Common myeloid progenitor, CD34-positive (primary cell): ENCODE measurements at places on chromosomes 5 and 9.

DNA sequence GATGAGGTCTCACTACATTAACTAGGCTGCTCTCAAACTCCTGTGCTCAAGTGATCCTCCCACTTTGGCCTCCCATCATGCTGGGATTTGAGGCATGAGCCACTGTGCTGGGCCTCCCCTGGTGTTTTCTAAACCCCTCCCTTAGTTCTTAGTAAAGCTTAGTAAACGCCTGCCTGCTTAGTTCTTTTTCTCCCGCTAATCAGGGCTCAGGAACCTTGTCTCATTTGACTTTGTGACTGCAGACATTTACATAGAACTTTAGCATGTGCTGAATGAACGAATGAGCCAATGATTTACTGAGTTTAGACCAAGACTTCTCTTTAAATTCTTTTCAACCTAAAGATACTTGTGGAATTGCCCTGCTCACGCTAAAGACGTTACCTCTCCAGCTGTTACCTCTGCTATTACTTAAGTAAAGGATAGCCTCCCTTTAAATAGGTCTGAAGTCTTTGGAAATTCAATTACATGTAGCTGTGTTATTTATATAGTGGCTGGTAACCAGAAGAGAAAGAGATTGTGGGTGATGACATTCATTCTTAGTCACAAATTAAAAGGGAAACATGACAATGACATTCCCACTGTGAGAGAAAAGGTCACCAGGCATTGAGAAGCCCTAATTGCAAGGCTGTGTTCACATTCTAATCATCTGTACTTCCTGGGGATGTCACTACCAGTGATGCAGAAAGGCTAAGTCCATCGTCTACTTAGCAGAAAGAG is 18.6 kb upstream of the SUSD1 start:
- H3K4me1 ChIP-seq: no peaks in the 10 kb centered on the region
- H3K36me3 ChIP-seq: no peaks in the 10 kb centered on the region
- no peaks in the 10 kb centered on the region for H3K27me3 ChIP-seq
- DNase-seq: no peak

- no peak for DNase-seq
- no peak overlapping the region for H3K27ac ChIP-seq
- H3K4me1 ChIP-seq: no peaks in the 10 kb centered on the region
- H3K27me3 ChIP-seq: no peaks in the 10 kb centered on the region
- H3K36me3 ChIP-seq: no peaks in the 10 kb centered on the region
- no peak overlapping the region for H3K4me3 ChIP-seq
Measured at GRCh38 chr9:133968966-133969617, 23.0 kb downstream of the VAV2 start.

DNA sequence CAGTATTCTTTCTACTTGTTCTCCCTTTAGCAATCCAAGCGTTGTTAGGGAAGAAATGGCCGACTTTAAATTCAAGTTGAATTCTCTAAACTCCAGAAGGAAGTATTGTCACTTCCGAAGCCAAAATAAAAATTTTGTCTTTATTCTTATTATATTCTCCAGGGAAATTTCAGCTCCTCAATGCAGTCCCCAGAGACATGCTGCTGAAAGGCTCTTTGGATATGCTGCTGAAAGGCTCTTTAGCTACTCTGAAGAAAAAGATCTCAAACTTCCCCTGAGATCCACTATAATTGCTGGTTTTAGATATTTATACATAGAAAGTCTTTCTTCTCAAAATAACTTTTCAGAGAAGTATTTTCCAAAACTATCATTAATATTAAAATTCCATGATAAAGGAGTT is 92.3 kb upstream of the PARP8 start:
- no peak overlapping the region for H3K4me3 ChIP-seq
- no peak overlapping the region for H3K27ac ChIP-seq
- H3K4me1 ChIP-seq: no peaks in the 10 kb centered on the region
- no peak for DNase-seq
- no peaks in the 10 kb centered on the region for H3K36me3 ChIP-seq
- H3K27me3 ChIP-seq: no peaks in the 10 kb centered on the region

GRCh38 chr5:126482591-126482990 is 59.4 kb downstream of the GRAMD2B start:
- no peaks in the 10 kb centered on the region for H3K4me1 ChIP-seq
- H3K27ac ChIP-seq: no peak overlapping the region
- H3K36me3 ChIP-seq: peaks cover 4% of the 10 kb centered on the region
- no peaks in the 10 kb centered on the region for H3K27me3 ChIP-seq
- DNase-seq: no peak
- H3K4me3 ChIP-seq: no peak overlapping the region

GRCh38 chr5:9865574-9865973 is 235.4 kb upstream of the TAS2R1 start:
- no peaks in the 10 kb centered on the region for H3K27me3 ChIP-seq
- no peak for DNase-seq
- no peak overlapping the region for H3K4me3 ChIP-seq
- no peak overlapping the region for H3K27ac ChIP-seq
- H3K4me1 ChIP-seq: no peaks in the 10 kb centered on the region

DNA sequence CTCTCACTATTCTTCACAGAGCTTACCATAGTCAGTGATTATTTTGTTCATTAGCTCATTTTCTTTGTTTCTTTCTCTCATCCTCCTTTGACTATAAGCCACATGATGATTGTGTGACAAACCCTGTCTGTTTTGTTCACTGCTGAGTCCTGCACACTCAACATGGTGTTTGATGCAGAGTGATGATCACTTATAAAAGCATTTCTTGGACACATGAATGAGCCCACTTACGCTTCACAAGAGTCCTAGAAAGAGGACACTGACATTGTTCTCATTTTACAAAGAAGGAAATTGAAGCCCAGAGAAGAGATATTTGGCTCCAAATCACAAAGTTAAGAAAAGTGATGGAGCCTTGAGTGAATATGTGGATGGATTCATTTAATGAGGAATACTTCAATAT is 13.4 kb downstream of the ABLIM3 start:
- no peak overlapping the region for H3K4me3 ChIP-seq
- no peaks in the 10 kb centered on the region for H3K36me3 ChIP-seq
- no peaks in the 10 kb centered on the region for H3K27me3 ChIP-seq
- H3K27ac ChIP-seq: no peak overlapping the region

DNA sequence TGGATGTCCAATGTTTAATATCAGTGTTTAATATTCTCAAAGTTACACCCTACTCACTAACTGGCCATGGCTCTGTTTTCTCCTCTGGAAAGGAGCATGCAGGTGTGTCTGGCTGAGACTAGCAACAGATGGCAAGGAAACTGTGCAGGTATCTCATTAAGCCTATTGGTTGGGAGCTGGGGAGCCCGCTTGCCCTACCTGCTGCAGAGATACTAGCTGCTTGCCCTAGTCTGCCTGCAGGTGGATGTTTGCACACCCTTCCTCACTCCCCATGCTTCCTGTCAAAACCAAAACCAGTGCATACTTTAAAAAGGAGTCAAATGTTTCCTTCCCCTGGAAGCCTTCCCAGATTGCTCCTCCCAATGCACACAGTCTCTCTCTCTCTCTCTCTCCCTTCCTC is 228.3 kb upstream of the RASEF start:
- no peak overlapping the region for H3K27ac ChIP-seq
- H3K36me3 ChIP-seq: no peaks in the 10 kb centered on the region
- DNase-seq: no peak
- H3K4me1 ChIP-seq: no peaks in the 10 kb centered on the region
